ENCODE measurements at places on chromosomes 2 and 18. TPM values are rescaled to one million over a fixed set of nuclear protein-coding genes. Genes with fewer than 3 reads are reported as not detected.
A peak's percentile ranks its signal among the peaks of the same experiment; 100 is the strongest.

HOXD12 gene
- not detected for polyA plus RNA-seq

CNRIP1 gene
- polyA plus RNA-seq: 81.9 TPM

PRSS56 gene
- polyA plus RNA-seq: not detected

HOXD8 gene
- 1.7 TPM for polyA plus RNA-seq

GALNT13 gene
- not detected for polyA plus RNA-seq

COL6A3 gene
- polyA plus RNA-seq: 522 TPM

KLF11 gene
- polyA plus RNA-seq: 21.7 TPM

TYMS gene
- 80.4 TPM for polyA plus RNA-seq

COPS7B gene
- 52.7 TPM for polyA plus RNA-seq

TEX44 gene
- polyA plus RNA-seq: not detected

DNAJC5G gene
- polyA plus RNA-seq: not detected

MROH2A gene
- not detected for polyA plus RNA-seq

LRRTM1 gene
- polyA plus RNA-seq: not detected

ACVR1 gene
- polyA plus RNA-seq: 28.5 TPM

DNA sequence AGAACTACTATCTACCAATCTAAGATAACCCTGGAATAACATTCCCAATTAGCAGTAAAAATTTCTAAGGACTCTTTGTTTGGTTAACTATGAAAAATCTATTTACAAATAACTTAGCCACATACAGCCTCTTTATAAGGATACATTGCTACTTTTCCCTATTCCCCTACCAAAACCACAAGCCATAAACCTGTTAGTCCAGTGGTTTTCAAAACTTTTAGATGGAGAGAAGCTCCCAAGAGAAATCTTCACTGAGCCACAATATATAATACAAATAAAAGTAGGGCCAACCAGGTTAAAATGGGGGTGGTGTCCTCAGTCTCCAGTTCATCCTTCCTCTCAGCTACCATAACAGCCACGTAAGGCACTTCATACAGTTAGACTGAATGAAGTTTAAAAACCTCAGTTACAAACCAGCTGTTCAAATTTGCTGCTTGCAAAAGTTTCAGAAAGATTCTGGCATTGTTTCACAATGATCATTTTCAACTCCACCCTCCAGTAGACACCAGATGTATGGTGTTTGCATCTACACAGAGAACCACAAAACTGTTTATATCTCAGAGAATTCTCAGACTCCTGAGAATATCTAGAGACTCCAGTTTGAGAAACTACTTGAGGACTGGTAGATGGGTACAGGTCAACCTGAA is 26.0 kb downstream of the SOS1 start:
- peak; percentile 19 for DNase-seq

GRCh38 chr2:144950899-144951560 is 431.1 kb upstream of the ZEB2 start:
- peak; percentile 52 for DNase-seq

DNA sequence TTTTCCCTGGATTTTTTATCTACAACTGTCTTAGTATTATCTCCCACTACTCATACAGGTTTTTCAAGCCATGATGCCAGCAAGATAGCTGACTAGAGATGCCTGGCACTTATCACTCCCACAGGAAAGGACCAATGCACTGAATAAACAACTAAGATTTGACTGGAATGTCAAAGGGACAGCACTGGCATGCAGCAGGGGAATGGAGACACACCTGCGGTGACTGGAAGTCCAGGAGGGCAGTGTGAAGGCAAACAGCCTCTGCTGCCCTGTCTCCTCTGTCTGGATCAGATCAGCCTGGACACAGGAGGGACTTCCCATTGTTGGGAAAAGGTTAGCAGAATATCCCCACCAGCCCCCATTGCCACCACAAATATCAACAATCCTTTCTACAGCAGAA is 85.1 kb downstream of the TMEM237 start:
- no peak for DNase-seq

GRCh38 chr2:195498176-195498575 is 158.8 kb upstream of the SLC39A10 start:
- no peak for DNase-seq

- no peak for DNase-seq
Observed at GRCh38 chr2:120423167-120423943, 77.4 kb downstream of the INHBB start.

DNA sequence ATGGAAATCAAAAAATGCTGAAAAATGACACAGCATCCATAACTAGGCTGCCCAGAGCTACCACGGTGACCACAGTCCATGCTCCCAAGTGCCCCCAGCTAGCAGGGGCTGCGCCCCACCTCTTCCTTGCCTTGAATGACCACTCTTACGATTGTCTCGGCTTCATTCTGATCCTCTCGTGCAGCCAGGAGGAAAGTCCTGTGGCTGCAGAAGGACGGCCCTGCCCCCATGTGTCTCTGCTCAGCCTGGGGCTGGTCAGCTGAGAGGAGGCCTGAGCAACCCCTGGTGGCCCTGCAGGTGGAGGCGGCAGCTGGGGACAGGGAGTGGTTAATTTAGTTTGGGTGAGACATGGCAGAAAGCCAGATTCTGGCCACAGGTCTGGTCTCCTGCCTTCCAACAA is 54.3 kb downstream of the KCNF1 start:
- DNase-seq: no peak

GRCh38 chr2:9950521-9951271 is 797 bp upstream of the GRHL1 start:
- no peak for DNase-seq

DNA sequence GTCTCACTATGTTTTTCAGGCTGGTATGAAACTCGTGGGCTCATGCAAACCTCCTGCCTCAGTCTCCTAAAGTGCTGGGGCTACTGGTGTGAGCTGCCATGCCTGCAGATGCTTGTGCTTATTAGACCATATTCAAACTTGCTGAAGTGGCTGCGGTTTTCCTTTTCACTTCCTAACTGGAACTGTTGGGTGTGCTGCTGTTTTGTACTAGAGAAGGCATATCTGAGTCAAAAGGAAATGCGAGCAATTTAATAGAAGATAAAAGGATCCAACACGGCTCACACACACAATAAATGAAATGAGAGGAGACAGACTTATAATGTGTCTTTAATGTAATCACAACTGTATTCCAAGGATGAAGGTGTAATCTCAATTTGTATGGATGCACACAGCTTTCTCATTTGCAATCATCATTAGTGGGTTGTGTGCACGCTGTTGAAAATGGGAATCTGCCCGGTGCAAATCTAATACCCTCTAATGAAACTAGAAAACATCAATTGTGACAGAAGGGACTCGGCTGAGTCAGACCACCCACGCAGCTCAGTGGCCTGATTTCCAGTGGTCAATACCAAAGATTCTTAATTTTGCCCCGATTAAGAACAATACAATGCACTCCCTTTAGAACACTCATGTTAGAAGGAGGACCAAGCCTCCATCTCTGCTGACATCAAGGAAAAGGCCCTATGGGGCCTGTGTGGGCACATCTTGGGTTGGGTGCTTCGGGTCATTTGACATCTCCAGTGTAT is 532.7 kb downstream of the TDRD15 start:
- DNase-seq: no peak

GRCh38 chr2:46510598-46511177 is 31.3 kb downstream of the TMEM247 start:
- DNase-seq: no peak

DNA sequence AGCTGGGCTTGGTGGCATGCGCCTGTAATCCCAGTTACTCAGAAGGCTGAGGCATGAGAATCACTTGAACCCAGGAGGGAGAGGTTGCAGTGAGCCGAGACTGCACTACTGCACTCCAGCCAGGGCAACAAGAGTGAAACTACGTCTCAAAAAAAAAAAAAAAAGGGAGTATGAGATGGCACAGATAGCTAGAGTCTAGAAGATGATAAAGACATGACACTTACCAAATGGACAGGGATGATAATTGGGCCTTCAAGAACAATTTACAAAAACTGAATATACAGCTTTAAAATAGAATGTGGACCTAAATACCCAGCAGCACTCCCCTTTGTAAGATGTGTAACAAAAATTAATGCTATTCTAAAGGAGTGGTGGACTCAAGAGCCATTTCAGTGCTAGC is 2.7 kb downstream of the METTL4 start:
- no peak for DNase-seq

DNA sequence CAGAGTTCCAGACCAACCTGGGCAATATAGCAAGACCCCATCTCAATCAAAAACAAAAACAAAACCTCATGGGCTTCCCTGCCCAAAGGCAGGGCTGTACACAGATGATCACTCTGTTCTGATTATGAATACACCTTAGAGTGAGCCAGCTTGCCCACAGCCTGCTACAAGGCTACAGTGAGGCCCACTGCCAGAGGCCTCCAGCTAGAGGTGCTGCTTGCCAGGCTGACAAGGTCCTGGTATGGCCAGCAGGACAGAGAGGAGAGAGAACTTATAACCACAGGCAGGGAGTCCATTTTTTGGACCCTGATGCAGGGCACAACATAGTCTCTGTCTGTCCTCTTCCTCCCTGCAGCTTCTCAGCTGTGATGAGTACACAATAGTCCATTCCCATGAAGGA is 41.5 kb downstream of the KANSL3 start:
- no peak for DNase-seq

GRCh38 chr18:70289351-70290312 is 787 bp downstream of the SOCS6 start:
- DNase-seq: no peak

DNA sequence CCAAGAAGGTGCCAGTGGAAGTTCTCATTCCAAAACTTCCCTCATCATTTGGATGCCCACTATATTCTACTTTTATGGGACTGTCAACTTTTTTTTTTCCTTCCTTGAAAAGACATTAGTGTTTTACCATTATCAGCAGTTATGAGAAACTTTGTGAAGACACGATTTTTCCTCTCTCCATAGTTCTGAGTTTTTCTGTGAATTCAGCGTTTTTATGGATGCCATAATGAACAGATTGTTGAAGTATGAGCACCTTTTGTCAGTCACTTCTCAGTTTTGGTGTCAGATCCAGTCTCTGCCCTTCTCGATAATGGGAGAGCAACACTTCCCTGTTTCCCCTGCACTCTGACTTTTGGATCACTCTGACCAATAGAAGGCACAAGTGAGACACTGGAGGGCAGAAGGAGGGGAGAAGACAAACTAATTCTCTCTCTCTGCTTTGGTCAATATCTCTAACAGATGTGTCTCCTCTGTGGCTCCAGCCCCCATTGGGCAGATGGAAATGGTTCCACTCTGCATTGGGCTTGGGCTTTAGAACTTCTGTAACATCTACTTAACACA is 53.5 kb upstream of the FN1 start:
- DNase-seq: no peak

- DNase-seq: no peak
Observed at GRCh38 chr2:62045017-62045543, 139.6 kb downstream of the COMMD1 start.

DNA sequence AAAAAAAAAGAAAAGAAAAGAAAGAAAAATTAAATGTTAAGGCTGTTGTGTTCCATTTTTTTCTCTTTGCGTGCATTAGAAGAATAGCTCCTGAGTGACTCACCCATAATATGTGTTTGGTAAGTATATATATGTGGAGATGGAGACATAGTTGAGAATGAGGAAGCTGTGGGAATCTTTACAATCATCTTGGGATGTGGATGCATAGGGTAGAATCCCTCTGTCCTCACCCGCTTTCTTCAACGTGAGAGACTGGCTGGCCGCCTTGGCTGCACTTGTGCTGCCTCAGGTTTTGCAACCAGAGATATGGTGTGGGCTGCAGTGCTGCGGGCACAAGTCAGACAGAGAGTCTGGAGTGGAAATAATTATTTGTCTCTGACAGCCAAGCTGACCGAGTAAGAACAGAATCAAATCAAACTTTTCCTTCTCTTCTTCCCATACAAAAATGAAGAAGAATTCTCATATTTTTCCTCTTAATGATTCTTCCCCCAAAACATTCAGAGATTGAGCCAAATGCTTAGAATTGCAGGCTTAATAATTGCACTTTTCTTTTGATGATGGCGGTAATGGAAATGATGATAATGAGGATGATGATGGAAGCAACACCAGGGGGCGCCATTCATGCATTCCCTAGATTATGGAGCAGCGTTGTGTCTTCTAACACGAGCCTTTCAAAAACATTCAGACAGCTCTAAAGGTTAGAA is 48.5 kb downstream of the SERPINB7 start:
- no peak for DNase-seq

GRCh38 chr2:98571121-98571701 is 37.1 kb downstream of the COA5 start:
- no peak for DNase-seq

DNA sequence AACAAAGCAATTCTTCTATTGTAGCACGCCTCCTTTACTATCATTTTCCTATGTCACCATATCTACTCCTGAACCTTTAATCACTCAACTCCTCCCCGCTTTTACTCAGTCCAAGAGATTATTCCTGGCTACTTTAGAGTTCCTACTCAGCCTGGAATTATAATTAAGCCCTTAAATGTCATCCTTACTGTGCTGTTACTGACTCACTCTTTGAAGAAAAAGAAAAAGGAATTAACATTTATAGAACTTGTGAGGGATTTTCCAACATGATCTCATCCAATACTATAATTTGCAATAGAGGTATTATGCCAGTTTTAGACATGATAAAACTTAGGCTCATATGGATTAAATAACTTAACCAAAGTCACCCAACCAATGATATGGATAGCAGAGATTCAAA is 61.7 kb downstream of the CCDC88A start:
- DNase-seq: no peak

- no peak for DNase-seq
Observed at GRCh38 chr2:143528021-143528420, 398.8 kb downstream of the ARHGAP15 start.

- DNase-seq: no peak
Observed at GRCh38 chr18:71808616-71809015, 735.5 kb downstream of the CBLN2 start.

DNA sequence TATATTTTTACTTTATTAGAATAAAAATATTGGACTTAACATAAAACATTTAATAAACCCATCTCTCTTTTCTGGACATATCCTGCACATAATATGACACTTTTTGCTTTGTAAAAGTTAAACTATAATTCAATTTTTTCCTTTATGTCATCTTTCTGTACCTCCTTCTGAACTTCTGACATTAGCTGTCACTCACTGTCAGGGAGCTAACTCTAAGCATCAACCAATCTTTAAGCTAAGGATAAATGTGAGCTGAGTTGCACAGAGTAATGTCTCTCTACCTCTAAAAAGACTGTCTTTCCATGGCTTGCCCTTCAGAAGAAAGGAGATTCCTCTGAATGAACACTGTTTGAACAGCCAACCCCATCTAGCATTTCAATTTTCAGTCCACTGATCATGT is 948.6 kb upstream of the CHAC2 start:
- DNase-seq: no peak

DNA sequence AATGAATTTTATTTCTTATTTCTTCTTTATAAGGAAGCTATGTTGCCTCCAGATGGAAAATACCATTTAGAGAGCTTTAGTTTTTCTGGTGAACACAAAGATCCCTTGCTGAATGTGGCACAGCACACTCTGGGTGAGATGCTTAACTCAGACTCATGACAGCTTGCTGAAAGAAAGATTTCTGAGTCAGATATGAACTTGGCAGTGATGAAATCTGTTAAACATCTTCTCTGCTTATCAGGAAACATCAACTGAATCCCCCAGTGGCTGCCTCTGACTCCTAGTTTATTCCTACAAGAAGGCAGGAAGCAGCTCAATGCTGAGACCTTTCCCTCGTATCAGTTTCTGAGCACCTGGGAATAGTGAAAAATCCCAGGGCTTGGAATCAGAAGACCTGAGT is 162.8 kb downstream of the OSR1 start:
- no peak for DNase-seq

GRCh38 chr2:26174691-26175465 is 2.0 kb downstream of the GAREM2 start:
- no peak for DNase-seq
